Stomach (tissue), 19 donors: ENCODE measurements at places on chromosomes 6 and 20. TPM values are rescaled to one million over a fixed set of nuclear protein-coding genes. Genes with fewer than 3 reads are reported as not detected.

Gene BHLHE23
- not detected for total RNA-seq

Gene GSTA3
- not detected for total RNA-seq

Gene BNIP5
- 14.8 TPM for total RNA-seq

Gene DACT2
- total RNA-seq: 0.87 TPM

Gene TBXT
- total RNA-seq: not detected

Gene PTCHD4
- total RNA-seq: not detected

- H3K27ac ChIP-seq: peak overlapping the region; percentile 74
- no peaks in the 10 kb centered on the region for H3K36me3 ChIP-seq
- no peak for DNase-seq
- H3K4me1 ChIP-seq: peaks cover 60% of the 10 kb centered on the region
- no peaks in the 10 kb centered on the region for H3K27me3 ChIP-seq
Measured at GRCh38 chr6:11218538-11219399, 13.7 kb downstream of the NEDD9 start.

DNA sequence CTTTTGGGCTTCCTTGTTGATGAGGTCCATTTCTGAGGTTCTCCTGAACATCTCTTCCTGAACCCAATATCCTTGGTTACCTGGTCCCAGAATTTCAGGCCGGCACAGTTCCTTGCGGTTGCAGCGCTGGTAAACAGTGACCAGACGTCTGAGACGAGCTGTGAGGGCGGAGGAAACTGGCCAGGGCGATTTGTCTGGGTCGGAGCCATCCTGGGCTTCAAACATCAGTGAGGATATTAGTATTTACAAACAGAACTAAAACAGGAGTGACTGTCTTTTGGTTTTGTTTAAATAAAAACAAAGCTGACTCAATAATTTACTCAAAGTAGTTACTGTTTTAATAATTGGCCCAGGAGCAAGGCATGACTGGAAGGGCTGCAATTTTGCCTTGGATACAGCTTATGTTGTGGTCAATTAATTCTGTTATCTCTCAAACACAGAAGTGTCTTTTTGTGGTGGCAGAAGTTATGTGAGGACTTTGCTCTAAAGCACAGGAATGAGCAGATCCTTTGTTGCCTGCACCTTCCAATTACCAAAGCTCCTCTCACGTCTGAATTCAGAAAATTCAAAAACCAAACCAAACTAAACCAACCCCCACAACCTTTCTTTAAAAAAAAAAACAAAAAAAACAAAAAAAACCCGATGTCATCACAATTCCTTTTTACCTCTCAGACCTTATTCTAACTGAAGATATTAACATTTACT is 58.7 kb upstream of the EMILIN3 start:
- no peaks in the 10 kb centered on the region for H3K4me1 ChIP-seq
- H3K27ac ChIP-seq: peak overlapping the region; percentile 26
- peaks cover 93% of the 10 kb centered on the region for H3K36me3 ChIP-seq
- no peak overlapping the region for H3K4me3 ChIP-seq
- H3K27me3 ChIP-seq: no peaks in the 10 kb centered on the region

DNA sequence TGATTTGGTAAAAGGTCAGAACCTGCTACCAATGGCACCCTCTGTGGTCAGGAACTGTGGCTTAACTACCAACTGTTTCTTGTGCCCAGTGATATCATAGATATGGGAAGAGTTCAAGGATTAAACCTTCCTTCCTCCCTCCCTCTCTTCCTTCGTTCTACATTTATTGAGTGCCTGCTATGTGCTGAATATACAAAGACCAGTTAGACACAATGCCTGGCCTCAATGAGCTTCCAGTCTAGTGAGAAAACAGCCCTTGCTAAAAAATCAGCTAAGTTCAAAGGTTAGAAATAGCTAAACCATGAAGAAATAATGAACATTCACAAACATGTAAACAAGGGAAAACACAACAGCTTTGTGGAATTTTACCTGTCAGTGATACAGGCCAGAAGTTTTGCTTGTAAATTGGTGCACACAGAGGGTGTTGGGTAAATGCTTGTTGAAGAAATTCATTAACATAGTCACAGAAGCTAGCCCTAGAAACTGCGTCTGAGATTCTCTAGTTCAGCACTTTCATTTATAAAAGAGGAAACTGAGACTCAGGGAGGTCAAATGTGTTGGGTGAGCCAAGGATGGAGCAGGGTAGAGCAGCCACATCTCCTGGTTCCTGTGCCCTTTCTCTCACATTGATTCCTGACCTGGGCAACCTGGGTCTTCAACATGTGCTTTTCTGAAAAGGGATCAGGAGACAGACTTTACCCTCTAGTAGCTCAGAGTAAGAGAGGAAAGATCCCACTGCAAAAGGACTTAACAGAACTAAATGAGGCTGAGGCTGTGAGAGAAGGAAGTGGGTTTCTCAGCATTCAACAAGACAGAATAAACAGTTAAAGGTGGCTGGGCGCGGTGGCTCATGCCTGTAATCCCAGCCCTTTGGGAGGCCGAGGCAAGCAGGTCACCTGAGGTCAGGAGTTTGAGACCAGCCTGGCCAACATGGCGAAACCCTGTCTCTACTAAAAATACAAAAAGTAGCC is 14.4 kb upstream of the FOXO3 start:
- no peak overlapping the region for H3K4me3 ChIP-seq
- no peak overlapping the region for H3K27ac ChIP-seq

DNA sequence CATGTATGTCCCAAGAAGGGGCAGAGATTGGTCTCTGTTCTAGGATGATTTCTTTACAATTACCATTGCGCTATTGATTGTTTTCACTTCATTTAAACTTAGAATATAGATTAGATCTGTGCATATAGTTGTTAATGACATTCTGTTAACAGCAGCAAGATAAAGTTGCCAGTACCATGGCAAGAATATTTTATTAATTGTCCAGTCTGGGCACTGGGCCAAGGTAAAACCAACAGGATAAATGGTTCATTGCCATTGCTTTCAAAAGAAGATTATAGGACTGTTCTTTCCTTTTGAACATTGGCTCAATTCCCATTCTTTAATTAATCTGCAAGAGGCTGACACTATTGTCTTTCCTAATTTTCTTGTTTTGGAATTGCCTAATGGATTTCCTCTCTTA is 592.4 kb downstream of the RFPL4B start:
- DNase-seq: peak; percentile 56
- no peaks in the 10 kb centered on the region for H3K27me3 ChIP-seq
- H3K4me3 ChIP-seq: no peak overlapping the region
- no peak overlapping the region for H3K27ac ChIP-seq

DNA sequence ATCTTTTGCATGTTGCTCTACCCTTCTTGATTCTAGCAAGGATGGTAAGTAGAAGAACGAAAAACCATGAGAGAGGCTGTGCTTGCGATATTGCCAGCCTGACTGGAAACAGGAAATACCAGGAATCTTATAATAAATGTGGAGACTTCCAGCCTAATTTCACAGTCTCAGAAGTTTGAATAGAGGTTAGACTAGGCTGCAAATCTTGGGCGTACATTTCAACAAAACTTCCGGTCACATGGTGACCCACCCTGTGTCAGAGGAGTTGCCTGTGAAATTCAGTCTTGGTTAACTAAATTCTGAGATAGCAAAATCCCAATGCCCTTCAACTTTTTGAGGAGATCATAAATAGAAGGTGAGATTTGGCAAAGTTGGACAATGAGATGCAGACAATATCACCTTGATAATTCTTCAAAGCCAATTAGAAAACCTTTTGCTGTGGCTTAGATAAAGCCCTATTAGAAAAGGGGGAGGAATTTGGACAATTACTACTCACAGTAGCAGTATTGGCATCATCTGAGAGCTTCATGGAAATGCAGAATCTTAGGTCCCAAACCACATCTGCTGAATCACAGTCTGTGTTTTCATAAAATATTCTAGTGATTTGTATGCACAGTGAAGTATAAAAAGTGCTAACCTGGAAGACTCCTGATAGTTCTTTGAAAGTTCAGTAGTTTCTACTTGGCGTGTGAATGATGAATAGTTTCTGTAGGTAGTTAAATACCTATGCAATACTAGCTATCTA is 262.0 kb upstream of the JAG1 start:
- no peaks in the 10 kb centered on the region for H3K4me1 ChIP-seq
- H3K27ac ChIP-seq: no peak overlapping the region
- H3K27me3 ChIP-seq: no peaks in the 10 kb centered on the region
- no peaks in the 10 kb centered on the region for H3K36me3 ChIP-seq
- DNase-seq: no peak

- H3K27me3 ChIP-seq: no peaks in the 10 kb centered on the region
- no peaks in the 10 kb centered on the region for H3K36me3 ChIP-seq
Measured at GRCh38 chr20:39862470-39862891, 826.6 kb downstream of the MAFB start.

DNA sequence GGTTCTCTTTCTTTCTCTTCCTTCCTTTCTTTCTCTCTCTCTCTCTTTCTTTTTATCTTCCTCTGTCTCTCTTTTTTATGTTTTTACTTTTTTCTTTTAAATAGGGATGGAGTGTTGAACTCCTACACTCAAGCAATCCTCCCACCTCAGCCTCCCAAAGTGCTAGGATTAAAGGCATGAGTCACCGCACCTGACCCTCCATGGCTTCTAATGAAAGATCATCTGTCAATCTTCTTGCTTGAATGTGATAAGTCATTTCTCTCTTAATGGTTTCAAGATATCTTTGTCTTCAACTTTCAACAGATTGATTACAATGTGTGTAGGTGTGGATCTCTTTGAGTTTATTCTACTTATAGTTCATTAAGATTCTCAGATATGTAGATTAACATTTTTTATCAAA is 25.2 kb upstream of the HLA-DOA start:
- H3K36me3 ChIP-seq: no peaks in the 10 kb centered on the region
- H3K27ac ChIP-seq: no peak overlapping the region
- H3K27me3 ChIP-seq: peaks cover 3% of the 10 kb centered on the region
- H3K4me1 ChIP-seq: no peaks in the 10 kb centered on the region
- DNase-seq: no peak

DNA sequence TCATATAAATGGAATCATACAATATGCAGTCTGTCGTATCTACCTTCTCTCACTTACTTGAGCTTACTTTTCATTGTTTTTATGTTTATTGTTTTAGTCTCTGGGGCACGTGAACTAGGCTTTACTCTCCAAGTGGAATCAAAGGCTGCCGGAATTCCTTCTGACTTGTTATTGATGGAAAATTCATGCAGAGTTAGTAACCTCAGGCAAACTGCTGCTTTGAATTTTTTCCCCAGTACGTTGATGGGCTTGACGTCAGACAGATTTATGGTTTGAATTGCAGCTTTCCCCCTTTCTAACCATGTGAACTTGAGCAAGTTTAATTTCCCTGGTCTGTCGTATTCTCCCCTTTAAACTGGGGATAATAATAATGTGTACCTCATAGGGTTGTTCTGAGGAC is 68.6 kb downstream of the ZDHHC14 start:
- peaks cover 5% of the 10 kb centered on the region for H3K4me1 ChIP-seq
- H3K4me3 ChIP-seq: no peak overlapping the region
- no peak overlapping the region for H3K27ac ChIP-seq

DNA sequence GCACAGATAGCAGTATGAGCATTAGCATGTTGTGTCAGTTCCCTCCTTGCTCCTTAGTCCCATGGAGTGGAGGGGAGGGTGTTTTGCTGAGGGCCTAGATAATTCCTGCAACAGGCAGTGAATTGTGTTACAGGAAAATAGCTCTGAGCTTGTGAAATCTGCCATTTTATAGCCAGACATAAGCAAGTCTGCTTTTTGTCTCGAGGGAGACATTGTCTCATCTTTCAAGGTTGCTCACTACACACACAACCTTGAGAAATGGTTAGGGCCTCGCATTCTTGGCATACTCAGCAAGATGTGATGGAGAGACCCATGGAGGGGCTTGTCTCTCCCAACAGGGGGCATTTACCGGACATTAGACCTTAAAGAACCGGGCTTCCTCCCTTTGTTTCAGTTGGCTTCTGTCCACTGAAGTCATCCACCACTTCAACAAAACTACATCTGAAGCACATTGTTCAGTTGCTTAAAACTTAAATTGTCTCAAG is 108.0 kb upstream of the FOXO3 start:
- no peaks in the 10 kb centered on the region for H3K36me3 ChIP-seq
- H3K27ac ChIP-seq: no peak overlapping the region
- DNase-seq: no peak

GRCh38 chr20:37316116-37316774 is 26.8 kb downstream of the MANBAL start:
- H3K36me3 ChIP-seq: peaks cover 23% of the 10 kb centered on the region
- no peak overlapping the region for H3K4me3 ChIP-seq
- H3K27me3 ChIP-seq: no peaks in the 10 kb centered on the region
- DNase-seq: peak; percentile 25
- peaks cover 40% of the 10 kb centered on the region for H3K4me1 ChIP-seq
- H3K27ac ChIP-seq: peak overlapping the region; percentile 90

DNA sequence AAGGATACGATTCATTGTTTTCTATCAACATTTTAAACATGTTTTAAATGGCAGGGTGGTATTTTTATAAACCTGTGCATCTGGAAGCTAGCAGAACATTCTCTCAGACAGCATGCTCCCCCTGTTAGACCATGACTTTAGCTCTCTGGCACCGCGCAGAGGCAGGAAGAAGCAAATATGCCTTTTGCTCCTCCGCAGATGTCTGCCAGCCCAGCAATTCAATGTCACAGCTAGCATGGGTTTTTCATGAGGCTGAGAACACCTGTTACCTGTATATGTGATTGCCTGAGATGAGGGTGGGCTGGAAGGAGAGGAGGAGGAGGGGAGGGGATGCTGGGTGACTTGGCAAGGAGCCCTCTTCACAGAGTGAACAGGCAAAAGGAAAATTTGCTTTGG is 6.7 kb downstream of the MTCH1 start:
- H3K27me3 ChIP-seq: no peaks in the 10 kb centered on the region
- no peak overlapping the region for H3K4me3 ChIP-seq
- H3K36me3 ChIP-seq: peaks cover 42% of the 10 kb centered on the region

- no peaks in the 10 kb centered on the region for H3K4me1 ChIP-seq
- H3K27ac ChIP-seq: no peak overlapping the region
- peak; percentile 90 for DNase-seq
- H3K36me3 ChIP-seq: peaks cover 34% of the 10 kb centered on the region
- no peaks in the 10 kb centered on the region for H3K27me3 ChIP-seq
Measured at GRCh38 chr20:1437235-1437904, 29.3 kb downstream of the NSFL1C start.
